Fibroblast of skin of left biceps (primary cell): ENCODE measurements at places on chromosomes 4 and X.
A peak's percentile ranks its signal among the peaks of the same experiment; 100 is the strongest.

DNA sequence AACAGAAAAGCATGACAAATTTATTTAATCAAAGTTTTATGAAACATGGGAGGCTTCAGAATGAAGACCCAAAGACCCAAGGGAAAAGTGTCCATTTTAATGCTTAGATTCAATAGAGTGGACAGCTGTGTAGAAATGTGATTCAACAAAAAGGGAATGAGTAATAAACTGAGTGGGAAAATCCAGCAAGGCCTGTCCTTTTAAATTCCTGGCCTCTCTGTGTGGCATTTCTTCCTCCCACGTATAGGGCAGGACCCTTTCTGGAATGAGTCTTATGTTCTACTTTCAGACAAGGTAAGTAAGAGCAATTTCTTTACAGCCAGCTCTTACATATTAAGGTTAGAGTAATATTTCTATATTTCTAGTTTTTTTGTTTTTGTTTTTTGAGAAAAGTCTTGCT, 14.5 kb downstream of the AASDH start:
- no peak for DNase-seq

DNA sequence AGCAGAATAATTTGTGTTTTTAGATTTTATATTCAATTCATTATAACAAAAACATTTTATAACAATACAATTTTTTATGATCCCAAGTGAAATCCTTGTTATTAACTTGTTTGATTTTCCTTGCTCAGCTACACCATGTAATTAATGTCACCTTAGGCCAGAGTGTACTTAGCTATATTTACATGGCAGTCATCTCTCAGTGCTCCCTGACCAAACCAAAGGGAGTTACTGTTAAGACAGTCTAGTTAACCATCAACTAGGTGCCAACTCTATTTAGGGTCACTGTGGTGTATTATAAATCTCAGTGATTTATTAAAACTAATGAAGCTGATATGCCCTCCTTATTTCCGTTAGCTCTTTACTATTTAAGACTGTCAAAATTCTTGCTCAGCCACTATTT, 44.4 kb downstream of the CCDC158 start:
- no peak for DNase-seq

DNA sequence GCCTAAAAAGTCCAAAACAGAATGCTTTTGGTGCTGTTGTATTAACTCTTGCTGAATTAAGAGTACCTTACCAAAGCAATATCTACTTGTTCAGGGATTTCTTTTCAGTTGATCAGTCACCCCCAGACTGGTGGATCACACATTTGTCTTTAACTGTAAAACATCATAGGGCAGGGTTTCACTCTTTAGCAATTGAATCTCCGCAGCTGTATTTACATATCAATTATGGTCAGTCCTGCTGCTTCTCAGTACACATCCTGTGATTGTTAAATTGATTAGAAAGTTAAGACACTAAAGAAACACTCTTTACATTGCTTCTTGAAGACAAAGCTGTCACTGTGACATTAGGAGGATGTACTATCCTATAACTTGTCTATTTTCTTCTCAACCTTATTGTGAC, 277.1 kb upstream of the ADGRL3 start:
- no peak for DNase-seq

GRCh38 chr4:42453612-42454011, 56.3 kb downstream of the SHISA3 start:
- DNase-seq: no peak

GRCh38 chrX:14832151-14832550, 40.7 kb downstream of the FANCB start:
- peak; percentile 11 for DNase-seq

- DNase-seq: no peak
Measured at GRCh38 chr4:15754323-15754722, 23.8 kb upstream of the CD38 start.

- no peak for DNase-seq
Measured at GRCh38 chrX:118350221-118350620, 4.3 kb downstream of the WDR44 start.

GRCh38 chrX:47156611-47157520, 11.8 kb downstream of the RBM10 start:
- DNase-seq: no peak

DNA sequence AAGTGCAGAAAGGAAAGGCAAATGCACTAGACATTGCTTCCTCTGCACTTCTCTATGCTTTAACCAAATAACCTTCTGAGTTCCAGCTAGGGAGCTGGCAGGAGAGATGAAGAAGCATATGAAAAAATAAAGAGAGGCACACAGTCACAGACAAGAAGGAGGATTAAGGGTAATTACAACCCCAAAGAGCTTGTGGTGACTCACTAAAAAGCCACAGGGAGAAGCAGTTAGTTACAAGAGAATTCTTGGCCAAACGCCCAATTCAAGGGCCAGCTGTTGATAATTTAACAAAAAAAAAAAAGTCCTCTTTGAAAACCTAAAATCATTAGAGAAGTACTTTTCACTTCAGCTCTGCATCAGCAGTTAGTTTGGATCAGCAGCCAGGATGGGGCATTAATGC, 478.0 kb downstream of the KCNIP4 start:
- peak; percentile 2 for DNase-seq

DNA sequence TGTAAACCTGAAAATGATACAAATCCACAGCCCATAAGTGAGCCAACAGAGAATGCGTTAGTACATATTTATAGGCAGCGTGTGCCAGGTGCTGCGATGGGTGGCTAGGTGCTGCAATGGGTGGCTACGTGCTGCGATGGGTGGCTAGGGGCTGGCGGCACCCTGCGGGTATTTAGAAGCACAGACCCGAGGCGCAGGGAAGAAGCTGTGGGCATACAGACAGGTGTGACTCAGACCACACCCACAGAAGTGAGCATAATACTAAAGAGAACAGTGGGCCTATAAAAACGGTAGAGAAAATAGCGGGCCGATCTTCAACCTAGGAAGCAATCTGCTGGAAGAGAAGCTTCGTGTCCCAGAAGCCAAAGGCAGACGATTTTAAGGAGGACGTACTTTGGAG, 81.1 kb downstream of the FAT1 start:
- DNase-seq: no peak

- DNase-seq: no peak
Measured at GRCh38 chr4:68905939-68906779, 45.4 kb downstream of the UGT2A3 start.

GRCh38 chr4:96264941-96265463, 425.1 kb downstream of the PDHA2 start:
- DNase-seq: no peak

DNA sequence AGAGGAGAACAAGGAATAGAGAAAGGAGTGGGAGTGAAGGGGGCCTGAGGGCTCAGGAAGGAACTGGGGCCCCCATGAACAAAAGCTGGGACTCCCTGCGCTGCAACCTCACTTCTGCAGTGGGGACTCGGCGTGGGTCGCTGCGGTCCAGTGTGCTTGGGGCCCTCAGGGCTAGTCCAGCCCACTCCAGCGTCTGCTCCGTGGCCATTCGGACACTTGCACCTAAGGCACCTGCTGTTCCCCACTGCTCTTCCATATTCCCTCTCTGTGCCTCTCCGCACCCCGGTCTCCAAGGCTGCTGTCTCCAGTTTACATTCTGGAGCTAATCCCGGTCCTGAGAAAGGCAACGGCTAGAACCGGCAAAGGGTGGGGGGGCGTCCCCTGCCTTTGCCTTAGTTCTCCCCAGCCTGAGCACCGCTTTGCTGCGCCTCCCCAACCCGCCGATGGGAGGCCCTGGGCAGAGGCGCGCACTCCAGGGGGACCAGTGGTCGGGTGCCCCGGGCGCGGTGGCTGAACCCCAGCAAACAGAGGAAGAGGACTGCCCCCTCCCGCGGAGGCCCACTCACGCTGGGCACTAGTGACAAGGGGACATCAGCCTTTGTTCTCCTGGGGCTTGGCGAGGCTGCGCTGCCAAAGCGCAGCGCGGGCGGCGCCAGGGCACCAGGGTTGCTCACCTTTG, 327.7 kb upstream of the F9 start:
- no peak for DNase-seq

DNA sequence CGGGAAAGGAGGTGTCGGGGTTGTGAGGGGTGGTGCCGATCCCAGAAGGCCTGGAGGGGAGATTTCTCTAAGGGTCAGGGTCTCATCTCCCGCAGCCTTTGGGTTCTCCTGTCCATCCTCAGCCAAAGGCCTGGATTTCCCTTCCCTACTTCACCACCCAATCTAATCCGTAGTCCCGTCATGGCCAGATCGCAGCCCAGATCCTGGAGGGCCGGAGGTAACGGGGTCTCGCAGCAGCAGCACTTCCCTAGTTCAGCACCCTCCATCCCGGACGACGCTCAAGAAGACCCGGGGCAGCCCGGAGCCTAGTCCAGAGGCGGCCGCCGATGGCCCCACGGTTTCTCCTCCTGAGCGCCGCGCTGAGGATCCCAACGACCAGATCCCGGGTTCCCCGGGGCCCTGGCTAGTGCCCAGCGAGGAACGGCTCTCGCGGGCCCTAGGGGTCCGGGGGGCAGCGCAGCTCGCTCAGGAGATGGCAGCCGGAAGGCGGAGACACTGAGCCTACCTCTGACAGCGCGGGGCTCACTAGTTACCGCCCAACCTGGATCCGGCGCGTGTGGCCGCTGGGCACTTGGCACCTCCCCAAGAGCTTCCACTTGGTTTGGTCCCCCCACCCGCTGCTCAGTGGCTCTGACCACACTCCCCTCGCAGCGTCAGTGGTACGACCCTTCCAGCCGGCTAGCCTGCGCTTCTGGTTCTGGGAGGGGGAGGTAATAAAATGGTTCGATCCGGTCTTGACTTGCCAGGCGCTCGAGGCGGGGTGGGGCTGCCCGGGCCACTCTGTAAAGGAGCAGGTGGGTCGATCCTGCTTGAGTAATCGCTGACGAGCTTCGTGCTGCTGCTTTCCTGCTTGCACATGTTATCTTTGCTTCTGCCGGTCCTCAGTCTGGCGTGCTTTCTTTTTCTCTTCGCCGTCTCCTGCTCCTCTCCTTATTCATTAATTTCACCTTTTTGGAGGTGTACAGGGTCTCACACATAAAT, 3.6 kb downstream of the MAGIX start:
- DNase-seq: no peak

DNA sequence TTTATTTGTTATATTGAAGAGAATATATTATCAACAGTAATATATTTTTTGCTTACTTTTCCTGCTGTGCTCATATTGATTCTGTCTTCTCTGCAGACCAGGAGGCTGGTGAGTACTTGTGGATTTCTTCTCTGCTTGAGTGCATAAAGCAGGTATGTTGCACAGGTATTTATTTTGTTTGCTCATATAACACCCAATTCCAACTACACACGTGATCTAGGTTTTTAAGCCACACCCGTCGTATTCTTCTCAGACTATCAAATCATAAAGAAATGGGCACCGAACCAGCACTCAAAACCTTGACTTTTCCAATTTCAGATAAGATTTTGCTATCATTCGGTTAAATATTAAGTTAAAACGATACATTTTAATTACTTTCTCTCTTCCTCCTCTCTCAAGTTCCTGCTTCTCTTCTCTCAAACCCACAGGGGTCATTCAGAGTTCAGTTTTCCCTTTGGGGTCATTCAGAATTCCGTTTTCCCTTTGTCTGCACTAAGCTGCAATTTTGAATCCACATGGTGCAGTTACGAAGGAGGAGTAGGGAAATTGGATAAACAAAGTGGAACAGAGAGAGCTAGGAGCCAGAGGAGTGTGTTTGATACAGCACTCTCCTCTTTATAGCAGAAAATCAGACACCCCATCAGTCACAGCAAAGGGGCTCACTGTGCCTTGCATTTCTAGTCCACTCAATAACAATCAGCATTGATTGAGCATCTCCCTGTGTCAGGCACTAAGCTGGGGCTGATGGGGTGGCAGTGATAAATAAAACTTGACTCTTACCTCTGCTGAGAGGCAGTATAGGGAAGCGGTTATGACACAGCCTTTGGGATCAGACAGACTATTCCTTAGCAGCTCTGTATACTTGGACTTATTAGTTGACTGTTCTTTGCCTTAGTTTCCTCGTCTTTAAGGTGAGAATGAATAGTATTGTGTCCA, at the start of gene ADH1C:
Gene ADH1C, minus strand, starts transcription at position 145 of the 936 bp plus-strand sequence. Its CDS starts 71 bp downstream, at position 74.
- no peak for DNase-seq

DNA sequence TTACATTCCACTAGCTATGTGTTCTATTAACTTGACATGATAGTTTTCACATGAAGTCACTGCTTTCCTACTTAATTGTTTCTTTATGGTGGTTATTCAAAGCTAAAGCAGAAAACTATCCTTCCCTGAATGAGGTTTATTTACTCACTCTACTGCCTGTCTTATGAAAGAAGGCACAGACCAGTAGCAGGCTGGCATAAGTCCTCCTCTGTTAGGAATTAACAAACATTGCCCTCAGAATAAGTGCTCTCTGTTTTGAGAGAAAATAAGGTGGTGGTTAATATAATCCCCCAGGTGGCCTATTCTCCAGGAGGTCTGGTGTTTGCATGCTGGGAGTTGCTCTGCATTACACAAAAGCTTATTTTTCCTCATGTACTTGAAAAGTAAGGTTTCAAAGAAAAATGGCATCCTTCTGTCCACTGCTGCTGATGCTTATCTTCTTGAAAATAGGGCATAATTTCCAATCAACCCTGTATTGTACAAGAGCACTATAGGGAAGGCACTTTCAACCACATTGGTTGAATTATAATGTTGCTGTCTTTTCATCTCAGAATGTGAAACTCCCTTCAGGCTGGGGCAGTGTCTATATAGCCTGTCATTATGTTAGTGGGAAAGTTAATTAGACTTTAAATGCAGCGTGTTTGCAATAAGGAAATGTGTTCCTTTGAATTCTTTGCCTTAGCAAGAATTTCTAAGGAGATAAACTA, 119.7 kb upstream of the TBC1D9 start:
- no peak for DNase-seq

GRCh38 chrX:2892816-2893215, 36.3 kb downstream of the ARSD start:
- no peak for DNase-seq

- DNase-seq: no peak
Measured at GRCh38 chrX:122076241-122076640, 1028.8 kb downstream of the GLUD2 start.

GRCh38 chr4:48269861-48270522, 354 bp upstream of the TEC start:
- DNase-seq: no peak

DNA sequence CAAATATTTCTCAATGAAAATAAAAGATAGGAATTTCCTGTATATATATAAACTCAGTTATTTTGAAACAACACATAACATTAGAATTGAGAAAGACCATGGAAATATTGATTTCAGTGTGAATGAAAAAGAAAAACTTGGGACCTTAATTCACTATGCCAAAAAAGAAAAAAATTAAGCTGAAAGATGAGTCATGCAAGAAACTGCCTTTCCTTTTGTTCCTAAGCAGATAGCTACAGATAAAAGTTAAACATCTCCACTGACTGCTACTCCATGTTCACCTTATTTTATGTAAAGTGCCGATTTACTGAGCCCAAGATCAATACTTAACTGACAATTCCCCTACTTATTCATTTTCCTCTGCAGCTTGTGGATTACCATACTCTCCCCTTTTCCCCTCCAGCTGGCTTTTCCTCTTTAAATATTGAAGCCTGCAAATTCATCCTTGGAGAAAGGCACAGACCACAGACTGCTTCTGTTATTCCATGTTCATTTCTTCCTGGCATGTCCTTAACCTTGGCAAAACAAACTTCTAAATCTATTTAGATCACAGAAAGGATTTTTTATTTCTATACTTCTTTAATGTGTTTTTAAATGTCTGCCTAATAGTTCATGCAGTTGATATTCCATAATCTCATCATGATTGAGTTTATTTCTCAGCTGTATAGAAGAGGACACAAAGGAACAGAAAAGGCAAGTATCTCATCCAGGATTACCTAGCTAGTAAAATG, 40.5 kb upstream of the YTHDC1 start:
- no peak for DNase-seq

- DNase-seq: no peak
Measured at GRCh38 chr4:151671541-151672059, 89.2 kb downstream of the GATB start.

GRCh38 chr4:189202182-189202868, 738.3 kb upstream of the FRG1 start:
- peak; percentile 78 for DNase-seq

- no peak for DNase-seq
Measured at GRCh38 chr4:95114521-95114920, 356.8 kb downstream of the BMPR1B start.
